Heart right ventricle (tissue), 16 donors: ENCODE measurements at places on chromosomes 12 and 14.

DNA sequence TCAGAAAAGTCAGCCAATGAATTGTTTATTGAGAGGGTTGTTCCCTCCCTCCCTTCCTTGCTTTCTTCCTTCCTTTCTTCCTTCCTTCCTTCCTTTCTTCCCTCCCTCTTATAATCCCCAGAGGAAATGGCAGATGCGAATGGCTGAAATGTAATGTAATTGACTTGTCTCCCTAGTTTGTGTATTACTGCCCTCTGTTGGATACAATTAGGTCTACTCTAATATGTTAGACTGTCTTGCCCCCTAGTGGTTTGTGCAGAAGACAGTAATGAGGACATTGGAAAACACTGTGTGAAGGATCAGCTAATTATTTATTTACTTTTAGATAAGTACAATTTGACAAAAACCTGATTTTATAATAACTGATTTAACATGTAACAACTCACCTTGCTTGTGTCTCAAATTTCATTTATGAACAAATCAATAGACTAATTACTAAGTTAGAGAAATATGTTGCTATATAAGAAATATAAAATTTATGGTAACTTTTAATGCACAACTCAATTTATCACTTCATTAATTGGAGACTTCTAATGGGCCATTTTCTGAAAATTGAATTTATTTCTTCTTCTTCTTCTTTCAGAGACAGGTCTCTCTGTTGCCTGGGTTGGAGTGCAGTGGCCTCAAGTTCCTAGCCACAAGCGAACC lies 229.8 kb upstream of the LRIG3 start:
- peak; percentile 12 for DNase-seq

- no peak for DNase-seq
Observed at GRCh38 chr12:111150360-111150759, 218.5 kb downstream of the PHETA1 start.

DNA sequence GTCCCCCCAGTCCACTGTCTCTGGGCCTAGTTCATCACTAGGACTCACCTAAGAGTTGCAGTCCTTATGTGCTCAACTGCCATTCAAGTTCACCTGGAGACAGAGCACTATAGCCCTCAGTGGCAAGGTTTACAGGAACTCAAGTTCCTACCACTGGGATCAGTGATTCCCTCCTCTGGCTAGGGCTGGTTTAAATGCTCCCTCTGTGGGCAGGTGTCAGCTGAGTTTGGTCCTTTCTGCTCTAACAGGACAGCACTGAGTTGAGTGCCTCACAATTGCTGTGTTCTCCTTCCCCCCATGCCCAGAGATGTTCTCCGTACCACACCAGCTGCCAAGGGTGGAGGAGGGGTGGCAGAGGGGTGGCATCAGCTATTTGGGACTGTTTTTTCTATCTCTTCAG lies 20.8 kb upstream of the SAV1 start:
- DNase-seq, result no peak

GRCh38 chr12:12166751-12167150 lies 96.0 kb downstream of the BCL2L14 start:
- no peak for DNase-seq

DNA sequence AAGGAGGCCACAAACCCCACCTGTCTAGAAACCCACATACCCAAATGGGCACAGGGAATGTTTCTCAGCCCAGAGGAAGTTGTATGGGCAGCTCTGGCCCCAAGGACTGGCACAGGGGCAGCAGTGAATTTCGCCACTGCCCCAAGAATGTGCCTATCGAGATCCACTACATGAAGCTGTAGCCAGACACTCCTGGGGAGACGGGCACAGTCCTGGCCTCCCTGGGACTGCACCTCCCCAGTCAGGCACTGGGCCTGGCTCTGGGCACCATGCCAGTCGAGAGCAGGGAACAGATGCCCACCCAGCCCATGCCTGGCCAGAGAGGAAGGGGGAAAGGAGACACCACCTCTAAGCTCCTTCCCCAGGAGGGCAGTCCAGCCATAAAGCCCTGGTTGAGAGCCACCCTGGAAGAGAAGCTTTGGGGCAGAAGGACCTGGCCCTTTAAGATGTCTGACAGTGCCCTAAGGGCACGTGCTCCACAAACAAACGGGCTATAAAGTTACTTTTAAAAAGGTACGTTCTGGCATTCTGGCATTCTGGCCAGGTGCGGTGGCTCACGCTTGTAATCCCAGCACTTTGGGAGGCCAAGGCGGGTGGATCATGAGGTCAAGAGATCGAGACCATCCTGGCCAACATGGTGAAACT lies 8.4 kb downstream of the ADCY6 start:
- no peak for DNase-seq

GRCh38 chr12:7047306-7047705 lies 13.2 kb upstream of the C1S start:
- DNase-seq, result no peak

- DNase-seq, result no peak
Observed at GRCh38 chr14:36238666-36239363, 62.3 kb upstream of the PTCSC3 start.

- no peak for DNase-seq
Observed at GRCh38 chr14:63375769-63376168, 57.0 kb upstream of the GPHB5 start.

DNA sequence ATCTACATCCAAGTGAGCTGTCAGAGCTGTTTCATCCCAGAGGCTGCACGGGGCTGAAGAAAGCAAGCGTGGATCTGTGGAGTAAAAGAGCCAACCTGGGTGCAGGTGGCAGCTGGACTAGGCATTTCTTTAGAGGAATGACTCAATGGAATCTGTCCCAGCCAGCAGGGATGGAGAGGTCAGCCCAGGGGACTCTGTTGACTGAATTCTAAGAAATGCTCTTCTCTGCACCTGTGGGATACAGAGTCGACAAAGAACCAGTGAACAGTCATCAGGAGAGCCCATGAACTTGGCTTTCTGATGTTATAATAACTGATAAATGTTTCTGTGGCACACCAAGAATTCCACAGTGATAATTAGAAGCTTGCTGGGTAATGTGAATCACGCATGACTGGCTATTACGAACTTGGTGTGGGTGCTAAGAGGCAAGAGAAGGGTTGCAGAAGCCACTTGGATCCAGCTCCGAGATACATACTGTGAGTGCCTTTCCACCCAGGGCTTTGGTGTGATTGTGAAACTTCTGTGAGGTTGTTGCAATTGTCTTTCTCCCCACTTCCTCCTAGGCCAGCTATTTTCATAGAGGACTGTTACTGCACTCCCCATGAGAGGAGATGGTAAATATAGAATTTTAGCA lies 16.2 kb downstream of the PYGL start:
- DNase-seq, result no peak

GRCh38 chr14:104800771-104801519 lies at the start of gene ZBTB42:
TSS of gene ZBTB42 (plus strand) at chr14:104801101. CDS start at chr14:104801198, 97 bp downstream.
- peak; percentile 54 for DNase-seq

DNA sequence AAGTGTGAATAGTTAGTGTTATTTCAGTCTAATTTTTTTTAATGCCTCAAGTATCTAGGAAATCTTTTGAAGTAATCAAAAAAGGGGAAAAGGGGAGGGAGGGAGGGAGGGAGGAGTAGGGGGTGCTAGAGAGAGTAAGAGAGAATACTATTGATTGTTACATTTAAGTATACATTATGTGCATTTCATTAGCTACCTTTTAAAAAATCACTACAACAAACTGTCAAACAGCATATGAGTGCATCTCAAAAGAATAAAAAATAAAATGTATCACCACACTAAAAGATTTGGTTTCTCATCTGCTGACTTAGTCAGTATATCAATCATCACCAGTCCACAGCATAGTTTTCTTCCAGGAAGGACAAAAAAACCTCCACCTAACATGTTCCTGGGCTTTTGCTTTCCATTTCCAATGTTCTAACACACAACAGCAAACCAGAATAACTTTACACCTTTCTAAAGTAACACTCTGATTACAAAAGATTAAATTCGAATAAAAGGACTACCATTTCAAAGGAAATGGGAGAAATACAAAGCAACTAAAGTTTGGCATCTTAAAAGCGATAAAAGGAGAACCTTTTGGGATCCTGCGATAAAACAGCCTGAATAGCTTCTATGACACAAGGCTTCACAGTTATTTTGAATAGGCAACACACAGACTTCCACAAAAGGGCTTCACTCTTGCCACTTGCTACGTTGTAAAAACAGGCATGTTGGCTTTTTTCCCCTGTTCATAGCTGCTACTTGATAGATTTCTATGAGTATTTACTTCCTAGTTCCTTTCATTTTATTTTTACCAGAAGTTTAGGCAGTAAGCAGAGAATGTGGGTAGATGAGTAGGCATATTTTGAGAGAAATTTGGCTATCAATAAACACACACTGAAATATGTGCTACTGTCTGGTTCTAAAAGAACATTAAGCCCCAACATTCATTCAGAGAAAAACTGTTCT lies 160.9 kb downstream of the EPS8 start:
- no peak for DNase-seq

DNA sequence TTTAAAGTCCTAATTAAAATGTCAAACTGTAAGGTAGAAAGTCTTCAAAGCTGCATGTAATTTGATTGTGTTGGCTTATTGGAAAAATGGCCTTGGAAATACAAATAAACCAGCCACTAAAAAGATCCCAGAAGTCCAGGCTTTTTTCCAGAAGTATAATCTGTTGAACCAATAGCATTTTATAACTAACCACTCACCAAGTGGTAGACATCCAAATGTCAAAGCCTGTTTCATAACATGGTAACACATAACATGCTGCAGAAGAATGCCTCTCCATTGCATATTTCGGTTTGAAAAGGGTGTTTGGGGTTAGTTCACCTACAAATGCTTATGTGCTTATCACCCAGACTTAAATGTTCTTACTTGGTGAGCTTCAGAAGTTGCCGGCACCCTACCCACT lies 183.7 kb upstream of the DIO2 start:
- no peak for DNase-seq

- DNase-seq, result no peak
Observed at GRCh38 chr12:115785548-115785947, 491.9 kb downstream of the MED13L start.

- peak; percentile 54 for DNase-seq
Observed at GRCh38 chr12:116818341-116818856, 62.8 kb downstream of the HRK start.
